ENCODE measurements at places on chromosomes 3 and 15.

- peak; percentile 53 for DNase-seq
These were observed 22.8 kb downstream of the EIF4E3 start for GRCh38 chr3:71702131-71703024.

DNA sequence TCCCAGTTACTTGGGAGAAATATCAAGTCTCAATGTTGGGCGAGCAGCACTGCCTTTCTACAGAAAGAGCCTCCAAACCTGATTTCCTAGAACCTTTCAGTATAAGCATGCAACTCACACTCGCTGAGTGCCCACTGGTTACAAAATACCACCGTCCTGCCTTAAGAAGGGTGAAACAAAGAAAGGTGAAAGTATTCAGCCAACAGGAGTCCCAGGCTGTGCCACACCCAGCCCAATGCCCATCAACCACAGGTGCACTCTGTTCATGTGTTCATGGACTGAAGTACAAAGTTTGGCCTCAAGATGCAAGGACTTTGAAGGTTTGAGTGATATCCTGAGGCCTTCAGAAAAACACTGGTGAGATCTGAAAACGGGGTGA, 34.0 kb downstream of the IL17RD start:
- DNase-seq: no peak

- DNase-seq: no peak
These were observed 227.6 kb downstream of the MBNL1 start for GRCh38 chr3:152496286-152496685.

GRCh38 chr15:52559022-52559421, 9.8 kb downstream of the ARPP19 start:
- DNase-seq: no peak

GRCh38 chr3:8555113-8555661, 53.6 kb downstream of the LMCD1 start:
- no peak for DNase-seq

DNA sequence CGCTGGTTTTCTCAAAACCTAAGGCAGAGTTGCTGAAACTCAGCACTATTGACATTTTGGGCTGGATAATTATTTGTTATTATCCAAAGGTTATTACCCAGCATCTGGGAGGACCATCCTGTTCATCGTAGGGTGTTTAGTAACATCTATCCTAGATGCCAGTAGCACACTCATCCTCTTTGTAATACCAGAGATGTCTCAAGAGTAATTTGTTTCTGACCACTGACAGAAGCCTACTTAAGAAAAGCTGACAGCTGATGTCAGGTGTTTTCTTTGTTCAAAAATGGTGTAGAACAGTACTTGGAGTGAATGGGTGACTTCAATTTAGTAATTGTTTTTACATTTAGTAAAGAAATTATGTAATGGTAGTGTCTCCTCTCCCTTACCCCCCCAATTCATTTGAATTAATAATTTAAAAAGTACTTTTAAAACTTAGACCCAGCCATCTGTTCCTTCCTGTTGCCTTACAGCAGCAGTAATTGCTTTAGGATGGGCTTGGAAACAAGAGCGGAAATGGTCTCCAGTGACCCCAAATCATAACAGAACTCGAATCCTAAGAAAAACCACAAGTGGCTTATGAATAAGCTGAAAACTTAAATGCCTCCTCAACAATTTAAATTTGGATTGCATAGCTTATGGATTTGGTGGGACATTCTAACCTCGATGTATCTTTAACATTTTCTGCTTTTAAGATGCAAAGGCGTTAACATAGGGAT, 105.4 kb downstream of the PTPRG start:
- DNase-seq: no peak

DNA sequence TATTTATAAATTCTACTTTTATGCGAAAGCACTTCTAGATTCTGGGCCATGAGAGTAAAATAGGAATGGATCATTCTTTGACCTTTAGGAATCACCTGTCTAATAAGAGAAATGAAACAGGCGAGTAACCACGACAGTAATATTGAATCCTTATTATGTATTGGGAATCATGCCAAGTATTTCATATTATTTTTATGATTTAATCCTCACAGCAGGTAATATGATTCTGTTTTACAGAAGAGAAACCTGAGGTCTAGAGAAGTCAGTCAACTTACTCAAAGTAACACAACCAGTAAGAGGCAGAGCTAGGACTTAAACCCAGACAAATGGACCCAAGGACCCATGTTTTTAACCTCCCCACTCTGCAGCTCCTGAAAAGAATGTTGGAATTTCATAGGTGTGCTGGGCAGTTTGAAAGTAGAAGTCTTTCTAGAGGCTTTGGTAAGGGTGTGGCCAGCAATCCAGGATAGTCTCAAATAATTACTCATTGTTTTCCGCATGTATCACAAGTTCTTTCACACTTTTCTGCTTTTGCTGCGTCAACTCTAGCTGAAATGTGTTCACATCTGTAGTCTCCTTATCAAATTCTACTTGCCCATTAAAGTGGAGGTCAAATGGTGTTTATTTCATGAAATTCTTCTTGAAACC, 181.7 kb downstream of the TPRG1 start:
- DNase-seq: no peak

DNA sequence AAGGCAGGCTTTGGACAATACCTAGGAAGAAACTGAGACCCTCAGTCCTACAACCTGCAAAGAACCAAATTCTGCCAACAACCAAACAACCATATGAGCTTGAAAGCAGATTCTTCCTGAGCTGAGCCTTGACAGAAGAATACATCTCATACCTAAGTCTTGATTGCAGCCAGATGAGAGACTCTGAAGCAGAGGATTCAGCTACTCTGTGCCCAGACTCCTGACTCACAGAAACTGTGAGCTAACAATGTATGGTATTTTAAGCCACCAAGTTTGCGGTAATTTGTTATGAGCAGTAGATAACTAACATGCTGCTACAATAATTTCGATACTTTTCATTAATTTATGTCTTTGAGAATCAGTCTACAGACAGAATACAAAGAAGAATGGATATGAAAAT, 325.1 kb upstream of the CBLB start:
- DNase-seq: no peak

DNA sequence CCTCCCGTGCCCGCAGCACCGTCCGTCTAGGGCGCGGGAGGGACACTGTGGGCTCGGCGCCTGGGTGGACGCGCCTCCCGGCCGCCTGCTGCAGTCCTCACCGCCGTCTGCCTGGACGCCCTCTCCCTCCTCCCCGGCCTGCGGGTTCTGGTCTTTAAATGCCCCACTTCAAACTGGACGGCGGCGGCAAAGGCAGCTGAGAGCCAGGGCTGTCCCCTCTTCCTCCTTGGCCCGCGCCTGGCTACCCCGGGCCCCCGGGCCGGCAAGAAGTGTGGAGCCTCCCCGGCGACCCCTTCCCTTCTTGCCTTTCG, 426 bp downstream of the CBLB start:
- DNase-seq: no peak

DNA sequence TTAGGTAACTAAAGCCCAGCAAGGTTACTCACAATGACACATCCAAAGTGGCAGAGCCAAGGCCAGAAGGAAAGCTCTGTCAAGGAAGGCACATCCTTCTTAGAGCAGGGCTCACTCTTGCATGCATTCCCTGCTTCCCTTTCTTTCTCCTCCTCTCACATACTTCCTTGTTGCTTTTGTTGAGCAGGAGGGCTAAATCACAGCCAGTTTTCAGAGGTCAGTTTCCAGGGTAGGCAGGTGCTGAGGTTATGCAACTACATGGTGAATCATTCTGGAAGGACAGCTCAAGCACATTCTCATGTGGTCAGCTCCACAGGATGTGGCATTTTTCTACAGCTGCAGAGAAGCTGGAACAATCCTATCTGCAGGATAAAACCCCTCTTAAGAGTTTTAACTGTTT, 275.6 kb downstream of the ZNF621 start:
- peak; percentile 96 for DNase-seq

DNA sequence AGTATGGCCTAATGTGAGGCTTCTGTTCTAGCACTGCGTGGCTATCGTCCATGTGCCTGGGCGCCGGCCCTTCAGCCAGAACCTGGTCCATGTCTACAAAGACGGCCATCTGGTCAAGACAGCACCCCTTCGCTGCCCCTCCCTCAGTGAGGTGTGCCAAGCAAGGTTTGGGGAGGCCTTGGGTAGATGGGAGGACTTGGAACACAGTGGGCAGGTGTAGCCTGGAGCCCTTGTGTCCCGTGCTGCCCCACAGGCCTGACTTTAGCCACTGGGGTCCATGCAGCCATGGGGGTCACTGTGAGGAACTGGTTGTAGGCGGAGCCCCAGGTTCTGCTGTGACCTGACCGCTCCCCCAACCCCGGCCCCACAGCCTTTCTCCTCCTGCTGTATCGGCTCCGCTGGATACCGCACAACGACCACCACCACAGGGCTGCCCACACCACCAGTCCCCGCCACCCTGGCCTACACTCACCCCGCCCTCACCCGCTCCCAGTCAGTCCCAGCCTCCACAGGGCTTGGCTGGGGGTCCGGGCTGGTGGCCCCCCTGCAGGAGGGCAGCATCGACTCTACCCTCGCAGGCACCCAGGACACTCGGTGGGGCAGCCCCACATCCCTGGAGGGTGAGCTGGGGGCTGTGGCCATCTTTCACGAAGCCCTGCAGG, 16.6 kb downstream of the NBEAL2 start:
- no peak for DNase-seq

- no peak for DNase-seq
These were observed 16.3 kb downstream of the BMF start for GRCh38 chr15:40092256-40092978.

- no peak for DNase-seq
These were observed 279.8 kb upstream of the SEMA6D start for GRCh38 chr15:47437491-47437890.

GRCh38 chr15:28901587-28901980, 15.8 kb downstream of the APBA2 start:
- DNase-seq: no peak

DNA sequence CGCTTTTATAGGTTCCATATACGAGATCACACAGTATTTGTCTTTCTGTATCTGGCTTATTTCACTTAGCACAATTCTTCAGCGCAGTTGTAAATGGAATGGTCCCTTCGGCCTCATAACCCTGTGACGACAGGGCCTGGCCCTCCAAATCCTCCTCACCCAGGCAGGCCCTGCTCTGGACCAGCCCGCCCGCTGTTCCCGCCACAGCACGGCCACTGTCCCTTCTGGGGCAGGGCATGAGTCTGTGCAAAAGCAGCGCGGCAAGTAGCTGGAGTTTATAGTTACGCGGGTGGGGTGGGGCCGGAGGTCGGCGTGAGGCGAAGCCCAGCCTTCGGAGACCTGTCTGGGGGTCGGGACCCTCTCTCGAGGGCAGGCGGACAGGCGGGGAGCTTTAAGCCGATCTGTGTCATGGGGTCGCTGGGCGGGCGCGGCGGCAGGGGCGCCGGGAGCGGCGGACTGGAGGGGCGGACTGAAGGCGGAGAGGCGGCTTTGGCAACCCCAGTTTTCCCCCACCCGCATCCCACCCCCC, 543 bp downstream of the ARPIN start:
- no peak for DNase-seq

DNA sequence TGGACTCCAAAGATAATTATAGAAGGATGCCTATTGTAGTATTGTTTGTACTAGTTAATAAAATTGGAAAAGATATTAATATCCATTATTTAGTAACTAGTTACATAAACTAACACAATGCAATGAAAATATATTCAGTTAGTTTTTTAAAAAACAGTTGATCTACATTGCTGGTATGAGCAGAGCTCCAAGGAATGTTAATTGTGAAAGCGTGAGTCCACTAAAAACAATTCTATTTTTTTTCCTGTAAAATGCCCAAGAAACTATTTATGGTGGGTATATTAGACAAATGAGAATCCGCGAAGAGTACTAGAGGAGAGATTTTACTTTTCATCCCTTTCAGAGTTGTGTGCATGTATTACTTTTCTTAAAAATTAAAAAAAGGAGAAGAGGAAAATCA, 104.3 kb downstream of the MCTP2 start:
- no peak for DNase-seq

DNA sequence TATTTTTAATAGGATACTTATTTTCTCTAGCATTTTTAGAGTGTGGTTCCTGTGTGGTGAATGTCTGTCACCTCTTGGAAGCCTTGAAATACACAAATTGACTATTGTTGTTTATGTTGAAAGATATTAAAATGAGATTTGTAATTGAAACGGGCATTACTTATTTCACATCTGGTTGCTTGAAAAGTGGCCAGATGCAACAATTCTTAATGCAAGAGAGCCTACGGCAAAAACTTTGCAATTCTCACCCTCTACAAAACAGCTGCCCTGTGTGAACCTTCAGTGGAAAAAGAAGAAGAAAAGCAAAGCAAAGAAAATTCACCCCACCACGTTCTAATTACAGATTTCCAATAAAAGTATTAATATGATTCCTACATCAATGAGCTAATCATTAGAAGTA, 46.6 kb downstream of the PPARG start:
- no peak for DNase-seq

GRCh38 chr15:81095690-81096365, 38.2 kb upstream of the CFAP161 start:
- DNase-seq: no peak

- DNase-seq: peak; percentile 64
These were observed 79.3 kb upstream of the OXTR start for GRCh38 chr3:8848696-8849131.

DNA sequence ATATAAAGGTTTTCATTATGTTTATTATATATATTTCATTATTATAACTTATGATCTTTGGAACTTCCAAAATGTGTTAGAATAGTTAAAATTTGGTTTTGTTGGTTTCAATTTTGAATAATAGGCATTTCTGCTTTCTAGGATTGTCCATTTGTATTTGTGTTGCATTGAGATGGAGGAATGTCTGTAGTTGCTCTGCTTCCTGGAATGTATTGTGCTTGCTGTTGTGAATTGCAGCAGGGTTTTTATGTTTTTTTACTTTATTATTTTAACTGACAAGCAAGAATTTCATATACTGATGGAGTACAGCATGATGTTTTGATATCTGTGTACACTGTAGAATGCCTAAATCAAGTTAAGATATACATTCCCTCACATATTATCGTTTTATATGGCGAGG, 247.4 kb downstream of the XXYLT1 start:
- no peak for DNase-seq

All from RCC 7860 (cell line).